Ovary (tissue), 10 donors: ENCODE measurements at places on chromosomes 6 and 20.
A peak's percentile ranks its signal among the peaks of the same experiment; 100 is the strongest.

GRCh38 chr6:89954721-89955148 lies 60.5 kb downstream of the GJA10 start:
- no peak for DNase-seq

DNA sequence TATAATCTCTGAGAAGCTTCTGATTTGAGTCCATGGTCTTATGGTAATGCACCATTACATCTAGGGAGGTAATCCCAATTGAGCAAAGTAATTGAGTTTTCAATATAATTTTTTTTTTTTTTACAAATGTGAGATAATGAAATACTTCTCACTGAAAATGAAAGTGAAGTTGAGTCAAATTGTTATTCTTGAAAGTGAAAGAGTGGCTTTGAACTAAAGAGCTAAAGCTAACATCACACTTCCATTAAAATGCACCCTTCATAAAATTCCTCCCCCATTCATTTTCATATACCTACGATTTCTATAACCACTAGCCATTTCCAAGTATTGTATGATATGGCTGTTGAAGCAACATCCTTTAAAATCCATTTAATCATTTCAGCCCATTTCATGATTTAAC lies 149.1 kb upstream of the IMPG1 start:
- DNase-seq, result no peak

GRCh38 chr20:46713957-46714834 lies 4.7 kb downstream of the SLC2A10 start:
- no peak for DNase-seq

DNA sequence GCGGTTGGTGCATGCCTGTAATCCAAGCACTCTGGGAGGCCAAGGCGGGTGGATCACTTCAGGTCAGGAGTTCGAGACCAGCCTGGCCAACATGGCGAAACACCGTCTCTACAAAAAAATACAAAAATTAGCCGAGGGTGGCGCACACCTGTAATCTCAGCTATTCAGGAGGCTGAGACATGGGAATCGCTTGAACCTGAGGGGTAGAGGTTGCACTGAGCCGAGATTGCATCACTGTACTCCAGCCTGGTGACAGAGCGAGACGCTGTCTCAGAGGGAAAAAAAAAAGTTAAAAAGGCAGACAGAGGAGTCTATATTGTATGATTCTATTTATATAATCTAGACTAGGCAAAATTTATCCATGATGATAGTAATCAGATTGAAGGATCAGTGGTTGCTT lies 27.3 kb upstream of the PLCG1 start:
- DNase-seq, result no peak

DNA sequence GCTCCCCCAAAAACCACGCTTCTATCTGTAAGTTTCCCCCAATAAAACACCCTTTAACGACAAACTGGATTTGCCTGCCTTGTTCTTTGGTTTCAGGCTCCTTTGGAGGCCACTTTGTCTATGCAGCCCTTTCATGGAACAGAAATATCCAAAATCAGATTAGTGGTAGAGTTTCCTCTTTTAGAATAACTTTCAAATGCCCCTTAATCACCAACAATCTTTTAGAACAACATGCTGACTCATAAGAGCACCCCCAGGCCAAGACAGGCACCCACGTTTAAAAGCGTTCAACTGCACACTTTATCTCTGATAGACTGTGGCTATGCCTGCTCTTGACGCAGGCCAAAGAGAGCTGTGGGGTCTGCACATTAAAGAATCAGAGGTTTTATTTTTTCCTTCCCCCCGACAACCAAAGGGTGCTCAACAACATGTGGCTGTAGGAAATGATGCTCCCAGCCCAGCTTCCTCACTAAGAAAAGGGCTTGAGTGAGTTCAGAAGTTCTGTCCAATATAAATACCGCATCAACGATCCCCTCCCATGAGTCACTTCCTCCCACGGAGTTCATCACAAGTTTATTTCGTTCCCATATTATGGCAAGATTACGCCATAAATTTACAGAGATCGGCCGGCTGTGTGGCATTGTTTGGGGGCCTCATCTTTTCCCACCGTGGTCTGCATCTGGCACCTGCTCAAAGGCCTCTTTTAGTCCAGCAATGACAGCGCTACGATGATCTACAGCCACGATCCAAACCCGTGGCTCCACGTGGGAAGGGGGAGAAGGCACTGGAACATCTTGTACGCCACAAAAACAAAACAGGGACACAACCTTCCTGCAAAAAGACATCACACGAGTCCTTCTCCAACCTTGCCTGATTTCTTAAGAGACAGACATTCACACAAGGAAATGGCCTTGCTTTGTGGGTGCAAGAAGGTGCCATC lies 88.8 kb upstream of the NFATC2 start:
- peak; percentile 60 for DNase-seq

DNA sequence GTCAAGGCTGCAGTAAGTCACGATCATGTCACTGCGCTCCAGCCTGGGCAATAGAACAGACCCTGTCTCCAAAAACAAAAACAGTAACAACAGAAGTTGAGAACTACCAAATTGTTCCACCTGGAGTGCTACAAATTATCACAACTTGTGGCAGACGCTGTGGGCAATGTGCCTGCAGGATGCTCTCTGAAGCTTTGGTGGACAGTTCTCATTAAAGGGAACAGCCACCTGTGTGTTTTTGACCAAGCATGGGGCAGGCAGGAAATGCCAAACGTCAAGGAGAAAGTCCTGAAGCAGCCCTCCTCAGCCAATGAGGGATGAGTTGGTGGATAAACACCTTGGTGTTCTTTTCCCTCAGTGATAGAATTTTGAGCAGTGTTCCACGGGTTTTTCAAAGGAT lies 15.8 kb downstream of the COX4I2 start:
- no peak for DNase-seq

DNA sequence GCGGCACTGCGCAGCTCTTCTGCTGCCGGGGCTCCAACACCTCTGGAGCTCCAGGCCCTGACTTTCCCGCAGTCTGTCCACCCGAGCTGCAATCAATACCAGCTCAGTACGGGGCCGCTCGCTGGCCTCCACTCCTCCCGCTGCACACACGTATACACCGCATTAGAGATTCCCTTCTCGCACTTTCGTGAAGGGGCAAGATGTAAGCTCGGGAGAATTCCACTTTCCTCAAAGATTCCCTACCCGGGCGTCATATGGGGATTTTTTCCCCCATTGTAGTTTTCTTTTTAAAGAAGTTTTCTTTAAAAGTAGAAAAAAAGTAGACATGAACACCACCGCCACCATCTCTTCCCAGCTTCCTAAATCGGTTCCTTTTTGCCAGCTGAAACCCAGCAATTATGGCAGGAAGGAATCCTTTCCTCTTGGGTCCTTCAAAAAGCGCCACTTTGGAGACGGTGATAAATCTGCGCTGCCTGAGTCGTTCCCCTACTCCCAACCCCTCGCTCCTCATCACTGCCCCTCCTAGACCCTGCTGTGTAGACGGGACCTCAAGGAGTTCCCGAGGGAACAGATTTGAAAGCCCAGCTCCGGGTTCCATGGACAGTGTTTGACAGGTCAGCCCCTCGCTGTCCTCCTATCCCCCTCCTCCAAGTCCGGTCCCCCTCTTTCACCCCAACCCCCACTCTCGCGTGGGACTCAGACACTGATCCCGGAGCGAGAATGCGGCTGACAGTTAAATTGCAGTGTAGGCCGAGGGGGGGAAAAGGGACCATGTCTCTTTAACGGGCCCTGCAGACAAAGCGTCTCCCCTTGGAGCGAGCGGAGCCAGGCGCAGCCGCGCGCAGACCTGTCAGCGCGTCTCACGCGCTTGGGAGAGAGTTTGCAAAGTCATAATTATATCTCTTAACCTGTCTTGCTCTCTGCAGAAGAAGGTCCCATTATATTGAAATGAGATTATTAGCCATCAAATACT lies 39.5 kb downstream of the NCR2 start:
- no peak for DNase-seq

DNA sequence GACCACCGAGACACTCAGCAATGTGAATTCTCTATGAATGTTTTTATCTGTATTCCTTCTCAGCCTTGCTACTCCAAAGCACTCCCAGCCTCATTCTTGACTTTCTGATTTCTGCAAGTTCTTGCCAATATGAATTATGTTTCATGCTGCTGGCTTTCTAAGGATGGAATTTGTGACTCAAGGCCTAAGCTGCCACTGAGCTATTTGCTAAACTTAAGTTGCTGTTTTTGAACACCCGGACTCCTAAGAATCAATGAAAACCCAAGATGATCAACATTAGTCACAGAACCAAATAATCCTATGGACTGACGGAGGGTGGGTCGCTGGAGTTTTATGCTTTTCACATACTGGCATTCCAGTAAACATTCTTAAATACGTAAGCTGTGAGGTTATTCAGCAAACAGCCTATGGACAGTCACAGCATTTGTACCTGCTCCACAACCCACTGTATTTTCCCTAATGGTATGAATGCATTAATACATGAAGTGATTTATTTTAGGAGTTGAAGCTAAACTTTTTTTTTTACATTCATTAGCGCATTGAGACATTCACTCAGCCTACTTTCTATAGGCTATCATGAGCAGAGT lies 8.2 kb upstream of the PXDC1 start:
- DNase-seq, result no peak

DNA sequence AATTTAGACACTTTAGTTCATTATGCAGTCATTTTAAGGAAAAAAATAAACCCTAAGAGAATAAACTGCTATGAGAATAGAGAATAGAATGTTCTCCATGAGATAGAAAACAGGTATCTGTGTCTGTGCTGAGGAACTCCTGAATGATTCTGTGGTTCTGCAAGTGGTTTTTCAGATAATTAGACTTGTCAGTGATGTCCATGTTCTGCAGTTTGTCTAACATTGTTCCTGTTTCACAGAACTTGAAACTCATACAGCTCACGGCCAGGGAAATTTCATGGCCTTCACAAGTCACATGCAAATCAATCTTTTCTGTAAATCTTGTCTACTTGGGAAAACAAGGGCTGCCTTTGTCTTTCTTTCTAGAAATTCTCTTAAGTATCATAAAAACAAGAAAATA lies 73.4 kb upstream of the HMGCLL1 start:
- no peak for DNase-seq

DNA sequence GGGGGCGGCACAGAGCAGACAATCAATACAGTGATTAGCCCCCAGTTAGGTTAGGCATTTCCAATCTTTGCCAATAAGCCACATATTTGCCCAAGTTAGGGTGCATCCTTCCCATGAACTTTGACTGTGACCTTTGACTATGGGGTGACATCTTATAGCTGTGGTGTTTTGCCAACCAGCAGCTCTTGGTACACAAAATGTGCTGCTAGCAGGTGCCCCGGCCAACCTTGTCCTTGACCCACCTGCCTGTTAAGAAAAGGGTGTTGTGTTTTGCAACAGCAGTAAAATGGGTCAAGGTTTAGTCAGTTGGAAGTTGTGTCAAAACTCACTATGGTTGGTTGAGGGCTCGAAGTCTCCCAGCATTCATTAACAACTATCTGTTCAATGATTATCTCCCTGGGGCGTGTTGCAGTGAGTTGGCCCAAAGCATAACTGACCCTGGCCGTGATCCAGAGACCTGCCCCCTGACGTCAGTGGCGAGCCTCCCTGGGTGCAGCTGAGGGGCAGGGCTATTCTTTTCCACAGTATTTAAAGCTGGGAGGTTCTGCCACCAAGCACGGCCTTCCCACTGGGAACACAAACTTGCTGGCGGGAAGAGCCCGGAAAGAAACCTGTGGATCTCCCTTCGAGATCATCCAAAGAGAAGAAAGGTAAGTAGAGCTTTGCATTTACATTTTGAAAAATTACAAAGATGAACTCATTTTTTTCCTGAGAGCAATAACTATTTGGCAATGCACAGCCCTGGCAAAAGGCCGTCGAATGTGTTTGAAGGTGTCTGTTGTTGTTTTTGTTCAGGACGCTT lies at the start of gene PCK1:
PCK1 (plus strand) TSS at position 557 of the 802 bp plus-strand sequence. CDS start 302 bp downstream, outside the sequence.
- DNase-seq, result peak; percentile 80

GRCh38 chr20:25984933-25985332 lies 288.3 kb upstream of the ZNF337 start:
- DNase-seq, result peak; percentile 75

- no peak for DNase-seq
Observed at GRCh38 chr20:60104993-60105803, 147.0 kb downstream of the CDH26 start.

GRCh38 chr20:62051546-62052255 lies 14.0 kb downstream of the TAF4 start:
- DNase-seq, result no peak

DNA sequence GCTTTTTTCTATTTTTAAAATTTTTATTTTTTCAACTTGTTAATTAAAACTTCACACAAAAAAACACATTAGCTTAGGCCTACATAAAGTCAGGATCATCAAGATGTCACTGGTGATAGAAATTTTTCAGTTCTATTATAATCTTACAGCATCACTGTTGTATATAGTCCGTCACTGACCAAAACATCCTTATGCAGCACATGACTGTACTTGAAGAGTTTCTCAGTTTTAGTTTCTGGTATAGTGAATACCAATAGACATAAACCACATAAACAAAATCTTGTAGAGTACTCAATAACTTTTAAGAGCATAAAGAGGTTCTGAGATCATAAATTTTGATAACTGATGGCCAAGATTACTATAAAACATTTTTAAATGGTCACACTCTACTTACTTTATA lies 71.8 kb downstream of the ASCC3 start:
- no peak for DNase-seq

DNA sequence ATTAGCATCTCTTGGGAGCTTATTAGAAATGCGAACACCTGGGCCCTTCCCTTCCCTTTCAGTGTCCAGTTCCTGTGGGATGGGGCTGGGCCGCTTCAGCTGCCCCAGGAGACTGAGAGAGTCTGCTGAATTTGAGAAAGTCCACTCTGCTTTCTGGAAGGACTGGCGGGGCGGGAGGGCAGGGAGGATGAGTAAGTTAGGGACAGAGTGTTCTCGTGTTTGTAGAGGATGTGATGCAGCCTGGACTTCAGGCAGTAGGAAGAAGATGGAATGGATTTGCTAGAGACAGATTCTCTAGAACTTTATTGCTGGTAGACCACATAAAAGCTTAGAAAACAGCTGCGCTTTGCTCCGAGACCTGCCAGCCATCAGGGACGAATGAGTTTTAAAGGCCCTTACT lies 1.1 kb upstream of the TULP4 start:
- no peak for DNase-seq

DNA sequence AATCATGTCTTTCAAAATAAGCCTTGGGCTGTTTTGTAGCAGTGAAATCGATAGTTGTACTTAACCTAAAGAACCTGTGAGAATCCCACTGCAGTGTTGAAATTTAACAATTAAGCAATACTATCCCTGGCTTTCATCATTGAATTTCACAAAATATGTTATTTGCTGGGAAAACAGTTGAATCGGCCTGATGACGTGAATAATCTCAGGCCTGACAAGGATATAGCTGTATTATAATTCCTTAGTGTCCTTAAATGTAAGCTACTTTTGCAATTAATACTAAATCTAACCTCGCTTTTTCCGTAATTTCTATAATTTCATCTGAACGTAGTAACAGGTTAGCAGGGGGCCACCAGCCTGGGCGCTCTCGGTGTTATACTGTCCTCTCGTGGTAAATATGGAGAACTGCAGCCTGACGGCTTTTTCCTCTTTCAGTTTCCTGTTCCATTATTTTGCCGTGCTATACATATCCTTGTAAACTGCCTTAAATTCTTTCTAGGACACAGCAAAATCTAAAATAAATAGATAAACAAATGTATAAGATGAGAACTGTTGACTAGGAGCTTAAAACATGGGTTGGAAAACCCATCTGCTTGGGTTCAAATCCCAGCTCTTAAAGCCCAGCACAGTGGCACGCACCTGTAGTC lies 24.0 kb downstream of the MTFR2 start:
- peak; percentile 71 for DNase-seq
